ENCODE measurements at places on chromosomes 2 and 18.

DNA sequence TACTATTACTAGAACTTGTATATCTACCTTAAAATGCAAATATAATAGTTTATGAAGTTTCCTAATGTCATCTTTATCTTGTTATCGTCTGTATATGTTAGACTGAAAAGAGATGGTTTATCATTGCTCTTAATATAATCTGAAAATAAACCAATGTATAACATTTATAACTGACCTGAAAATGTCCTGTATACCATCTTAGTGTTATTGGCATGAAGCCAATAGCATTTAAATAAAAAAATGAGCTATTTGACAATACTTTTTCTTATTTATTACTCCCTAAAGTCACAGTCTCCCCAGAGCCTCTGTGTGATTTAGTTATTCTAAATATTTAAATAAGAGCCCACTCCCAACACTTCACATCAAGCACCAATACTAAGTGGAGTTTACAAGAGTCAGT is 1.8 kb downstream of the VWC2L start:
- DNase-seq, result no peak

DNA sequence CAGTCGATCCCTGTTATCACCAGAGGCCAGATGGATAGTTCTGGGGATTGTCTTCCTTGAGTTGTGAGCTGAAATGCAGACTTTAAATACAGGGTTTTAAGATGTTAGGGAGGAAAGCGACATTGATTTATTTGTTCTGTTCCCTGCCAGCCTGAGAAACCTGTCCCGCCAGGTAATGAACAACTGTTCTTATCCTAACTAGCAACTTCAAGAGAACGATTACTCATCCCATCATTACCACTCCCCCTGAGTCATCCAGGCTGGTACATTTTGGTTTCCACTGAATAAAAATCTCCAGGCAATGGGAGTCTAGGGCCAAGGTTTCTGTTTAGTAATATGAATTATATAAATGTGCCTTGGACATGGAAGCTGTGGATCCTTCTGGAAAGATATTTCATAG is 131.2 kb downstream of the LYPD6B start:
- DNase-seq, result no peak

DNA sequence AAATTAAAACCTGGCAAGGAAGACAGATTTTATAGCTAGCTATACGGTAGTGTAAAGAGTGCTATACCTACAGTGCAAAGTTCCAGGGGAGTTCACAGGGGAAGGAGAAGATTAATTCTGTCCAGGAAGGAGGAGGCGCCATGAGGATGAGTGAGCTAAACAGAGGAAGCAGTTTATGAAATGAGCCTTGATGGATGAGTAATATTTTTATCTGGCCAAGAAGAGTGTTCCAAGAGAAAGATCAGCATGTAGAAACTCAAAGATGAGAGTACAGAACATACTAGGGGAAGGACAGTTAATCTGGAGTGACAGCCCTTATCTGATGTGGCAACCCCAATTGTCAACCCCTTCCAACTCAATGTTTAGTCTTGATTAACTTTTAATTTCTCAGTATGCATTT is 54.8 kb downstream of the CDH20 start:
- DNase-seq, result no peak

- no peak for DNase-seq
Observed at GRCh38 chr2:150994076-150994475, 267.6 kb downstream of the RBM43 start.

DNA sequence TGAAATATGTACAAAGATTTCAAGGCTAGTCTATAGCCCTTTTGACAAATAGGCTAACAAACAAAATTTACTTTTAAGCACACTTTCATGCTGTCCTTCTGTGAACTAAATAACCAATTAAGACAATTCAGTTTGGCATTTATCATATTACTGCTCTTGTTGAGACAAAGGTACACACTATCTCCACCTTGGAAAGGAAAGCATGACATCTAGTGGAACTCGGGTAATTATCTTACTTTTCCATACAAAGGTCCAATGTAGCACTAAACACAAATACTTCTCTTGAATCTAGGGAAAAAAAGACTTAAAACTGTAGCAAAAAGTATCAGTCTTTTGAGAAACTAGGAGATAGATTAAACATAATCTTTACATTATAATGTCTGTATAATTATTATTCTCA is 125.0 kb upstream of the CD226 start:
- no peak for DNase-seq

Data from central memory CD4-positive, alpha-beta T cell (primary cell).